ENCODE measurements at places on chromosomes 11 and 22.

- no peak for DNase-seq
These were observed 21.9 kb upstream of the CDON start for GRCh38 chr11:126084608-126084912.

GRCh38 chr11:44889266-44889665, 61.4 kb downstream of the TP53I11 start:
- no peak for DNase-seq

GRCh38 chr11:11740836-11741235, 100.9 kb upstream of the USP47 start:
- no peak for DNase-seq

- DNase-seq = no peak
These were observed 36.1 kb upstream of the ADSL start for GRCh38 chr22:40310081-40310767.

- no peak for DNase-seq
These were observed 64.1 kb downstream of the ME3 start for GRCh38 chr11:86608251-86608799.

- peak; percentile 49 for DNase-seq
These were observed 457 bp downstream of the CPSF7 start for GRCh38 chr11:61429346-61429690.

GRCh38 chr11:104876324-104876723, 21.9 kb downstream of the CASP12 start:
- DNase-seq = no peak

GRCh38 chr11:132475026-132475425, 1057.3 kb downstream of the OPCML start:
- DNase-seq = no peak

- DNase-seq = no peak
These were observed 64.6 kb downstream of the MORC2 start for GRCh38 chr22:30903876-30904460.

- DNase-seq = no peak
These were observed 48.8 kb upstream of the B3GAT1 start for GRCh38 chr11:134460881-134461280.

- no peak for DNase-seq
These were observed 54.6 kb downstream of the LRRC32 start for GRCh38 chr11:76615950-76616349.

DNA sequence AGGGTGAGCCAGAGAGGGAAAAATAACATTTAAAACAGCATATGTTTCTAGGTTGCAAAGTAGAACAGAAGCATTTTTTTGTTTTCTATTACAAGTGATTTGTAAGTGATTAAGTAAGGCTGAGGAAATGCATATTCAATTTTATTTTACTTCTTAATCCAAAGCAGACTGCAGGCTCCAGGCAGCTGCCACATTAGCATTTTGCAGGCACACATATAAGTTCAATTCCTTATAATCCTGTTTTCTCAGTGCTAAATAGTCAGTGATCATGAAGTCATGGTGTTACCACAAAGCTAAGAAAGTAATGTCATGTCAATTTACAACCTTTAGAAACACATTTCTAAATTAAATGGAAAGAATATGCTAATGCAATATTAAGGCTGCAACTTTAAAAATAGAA, 149.8 kb downstream of the CNTN5 start:
- DNase-seq = no peak

- DNase-seq = no peak
These were observed 25.1 kb downstream of the IZUMO1R start for GRCh38 chr11:94329501-94329900.

GRCh38 chr11:75642402-75643113, 26.3 kb downstream of the MAP6 start:
- DNase-seq = no peak

DNA sequence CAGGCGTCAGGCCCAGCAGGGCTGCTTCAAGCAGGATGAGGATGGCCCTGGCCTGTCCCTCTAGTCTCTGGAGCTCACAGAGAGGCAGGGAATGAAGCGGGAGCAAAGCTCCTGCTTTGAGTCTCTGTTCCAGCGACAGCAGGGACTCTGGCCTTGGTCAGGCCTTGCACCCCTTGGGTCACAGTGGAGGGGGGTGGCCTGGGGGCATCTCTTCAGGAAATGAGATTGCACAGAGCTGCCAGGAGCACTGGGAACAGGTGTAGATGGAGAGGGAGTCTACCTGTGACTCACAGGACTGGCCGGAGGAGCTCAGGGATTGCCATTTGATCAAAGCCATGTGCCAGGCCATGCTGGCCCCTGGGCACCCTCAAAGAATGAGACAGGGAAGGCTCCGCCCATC, 1.6 kb downstream of the ANO1 start:
- DNase-seq = no peak

GRCh38 chr11:36361472-36361871, 65.4 kb downstream of the PRR5L start:
- no peak for DNase-seq

- no peak for DNase-seq
These were observed 67.0 kb upstream of the ISX start for GRCh38 chr22:34998921-34999320.

- no peak for DNase-seq
These were observed 9.2 kb upstream of the GAB2 start for GRCh38 chr11:78426845-78427244.

DNA sequence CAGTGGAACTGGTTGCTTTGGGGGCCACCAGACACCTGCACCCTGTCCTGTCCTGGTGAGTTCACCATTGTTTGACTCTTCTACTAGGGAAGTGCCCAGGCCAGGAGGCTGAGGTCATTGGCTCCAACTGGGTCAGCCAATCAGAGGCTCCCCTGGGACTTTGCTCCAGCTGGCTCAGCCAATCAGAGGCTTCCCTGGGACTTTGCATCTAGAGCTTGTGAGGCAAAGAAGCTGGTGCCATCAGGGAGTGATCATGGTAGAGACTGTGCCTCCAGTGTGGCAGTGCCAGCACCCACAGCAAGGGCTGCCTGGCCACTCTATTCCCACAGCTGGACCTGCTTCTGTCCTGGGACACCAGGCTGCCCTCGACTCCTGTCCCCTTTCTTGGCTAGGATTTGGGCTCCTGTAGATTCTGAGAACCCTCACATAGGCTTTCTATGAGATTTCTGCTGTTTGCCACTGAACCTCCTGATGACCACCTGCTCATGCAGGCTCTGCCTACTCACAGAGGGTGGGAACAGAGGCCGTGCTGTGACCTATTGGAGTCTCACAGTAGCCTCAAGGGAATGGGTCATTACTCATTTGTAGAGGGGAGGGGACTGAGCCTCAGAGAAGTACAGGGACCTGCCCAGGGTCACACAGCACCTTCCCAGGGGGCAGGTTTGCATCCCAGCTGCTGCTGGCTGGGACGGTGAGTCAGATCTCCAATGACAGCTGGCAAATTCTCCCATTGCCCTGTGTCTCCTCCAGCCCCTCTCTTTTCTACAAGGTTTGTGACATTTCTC, 59.2 kb upstream of the SHISAL1 start:
- no peak for DNase-seq

DNA sequence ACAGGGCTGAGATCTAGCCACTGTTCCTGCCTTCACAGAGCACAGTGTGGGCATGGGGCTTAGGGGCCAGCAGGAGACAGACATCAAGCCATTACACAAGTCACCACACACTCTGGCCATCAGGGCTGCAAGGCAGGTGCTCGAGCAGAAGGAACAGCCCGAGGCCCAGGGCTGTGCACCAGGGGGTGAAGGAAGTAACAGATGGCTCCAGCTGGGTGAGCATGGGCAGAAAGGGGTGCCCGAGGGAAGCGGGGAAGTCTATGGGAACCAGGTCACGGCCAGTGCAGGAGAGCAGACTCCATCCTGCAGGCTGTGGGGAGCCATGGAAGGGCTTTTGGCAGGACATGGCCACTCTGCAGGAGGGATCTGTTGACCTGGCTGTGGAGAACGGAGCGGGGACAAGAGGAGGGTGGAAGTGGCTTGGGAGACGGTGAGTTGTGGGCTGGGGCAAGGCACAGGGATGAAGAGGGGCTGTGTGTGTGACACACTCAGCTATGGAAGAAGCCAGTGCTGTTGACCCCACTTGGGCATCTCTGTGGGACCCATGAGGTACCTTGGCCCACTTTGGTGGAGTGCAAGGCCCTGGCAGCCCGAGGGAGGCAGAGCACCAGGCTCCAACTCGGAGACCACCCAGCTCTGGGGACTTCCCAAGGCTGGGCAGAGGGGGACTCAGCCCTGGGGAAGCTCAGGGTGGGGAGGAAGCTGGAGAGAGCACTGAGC, 3.6 kb downstream of the C11orf68 start:
- no peak for DNase-seq

GRCh38 chr22:41876275-41876674, 38.6 kb downstream of the SHISA8 start:
- no peak for DNase-seq

DNA sequence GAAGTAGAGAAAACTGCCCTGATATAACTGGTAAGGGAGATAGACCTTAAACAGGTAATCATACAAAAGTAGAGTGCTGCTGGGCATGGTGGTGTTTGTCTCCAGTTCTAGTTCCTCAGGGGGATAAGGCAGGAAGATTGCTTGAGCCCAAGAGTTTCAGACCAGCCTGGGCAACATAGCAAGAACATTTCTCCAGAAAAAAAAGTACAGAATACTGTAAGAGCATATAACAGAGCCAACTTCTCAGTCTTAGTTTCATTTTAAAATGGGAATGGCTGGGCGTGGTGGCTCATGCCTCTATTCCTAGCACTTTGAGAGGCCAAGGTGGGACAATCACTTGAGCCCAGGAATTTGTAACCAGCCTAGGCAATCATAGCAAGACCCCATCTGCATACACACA, 4.5 kb upstream of the RHOG start:
- DNase-seq = no peak

- DNase-seq = no peak
These were observed 5.4 kb downstream of the RELT start for GRCh38 chr11:73381589-73381988.

DNA sequence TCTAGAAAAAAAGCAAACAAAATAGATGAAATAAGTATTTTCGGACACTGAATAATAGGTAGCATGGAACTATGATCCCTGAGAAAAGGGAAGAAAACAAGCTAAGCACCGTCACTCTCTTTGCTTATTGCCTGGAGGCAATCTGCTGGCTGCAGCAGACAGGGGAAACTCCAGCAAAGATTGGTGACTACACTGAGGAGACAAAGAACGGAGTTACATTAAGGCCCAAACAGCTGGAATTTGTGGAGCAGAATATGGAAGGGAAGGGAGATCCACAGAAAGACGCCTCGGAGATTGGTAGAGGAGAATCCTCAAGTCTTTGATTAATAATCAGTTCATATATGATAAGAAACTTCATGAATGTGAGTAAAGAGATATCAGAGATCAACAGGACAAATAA, 150.2 kb downstream of the TYR start:
- no peak for DNase-seq

- DNase-seq = no peak
These were observed 49.4 kb downstream of the ARHGEF12 start for GRCh38 chr11:120385655-120386054.

DNA sequence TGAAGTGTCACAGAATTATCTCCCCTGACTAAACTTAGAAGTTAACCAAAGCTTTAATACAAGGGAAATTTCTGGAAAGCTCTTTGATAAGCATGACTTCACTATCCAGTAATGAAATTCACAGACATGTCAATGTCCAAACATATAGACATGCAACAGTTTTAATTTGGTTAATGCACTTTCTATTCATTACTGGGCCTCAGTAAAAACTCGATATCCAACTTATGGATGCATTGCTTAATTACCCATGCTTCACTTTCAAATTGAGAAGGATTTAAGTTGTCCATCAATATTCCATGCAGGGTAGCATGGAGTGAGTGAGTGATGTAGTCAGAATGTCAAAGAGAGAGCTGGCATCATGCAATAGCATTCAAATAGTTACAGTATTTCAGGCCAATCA, 197.5 kb downstream of the CADM1 start:
- DNase-seq = no peak

DNA sequence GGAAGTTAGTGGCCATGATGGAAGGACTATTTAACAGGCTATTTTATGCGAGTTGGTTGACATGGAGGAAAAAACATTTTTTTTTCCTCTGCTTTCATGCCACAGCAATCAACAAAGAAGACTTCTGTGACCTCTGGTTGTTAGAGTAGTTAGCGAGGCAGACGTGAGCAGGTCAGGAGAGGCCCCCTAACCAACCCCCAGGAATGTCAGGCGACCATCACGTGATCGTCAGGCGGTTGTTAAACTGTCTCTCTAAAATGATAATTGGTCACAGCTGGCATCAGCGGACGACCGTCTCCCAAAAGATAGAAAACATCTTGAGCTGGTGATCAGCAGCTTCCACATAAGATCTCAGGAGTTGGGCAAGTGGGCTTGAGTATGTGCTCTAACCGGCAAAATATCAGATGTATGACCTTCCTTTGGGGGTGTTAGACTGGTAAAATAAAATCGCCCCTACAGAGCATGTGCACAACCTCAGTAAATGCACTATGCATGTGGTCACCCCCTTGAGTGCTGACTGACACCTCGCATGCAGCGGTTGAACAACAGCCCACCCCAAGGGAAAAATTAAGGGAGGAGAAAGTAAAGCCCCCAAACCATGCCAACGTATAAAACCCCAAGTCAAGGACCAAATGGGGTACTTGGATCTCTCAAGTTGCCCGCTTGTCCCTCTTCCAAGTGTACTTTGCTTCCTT, 20.9 kb upstream of the NARS2 start:
- DNase-seq = no peak

- DNase-seq = no peak
These were observed 26.7 kb downstream of the FLI1 start for GRCh38 chr11:128720522-128720985.

DNA sequence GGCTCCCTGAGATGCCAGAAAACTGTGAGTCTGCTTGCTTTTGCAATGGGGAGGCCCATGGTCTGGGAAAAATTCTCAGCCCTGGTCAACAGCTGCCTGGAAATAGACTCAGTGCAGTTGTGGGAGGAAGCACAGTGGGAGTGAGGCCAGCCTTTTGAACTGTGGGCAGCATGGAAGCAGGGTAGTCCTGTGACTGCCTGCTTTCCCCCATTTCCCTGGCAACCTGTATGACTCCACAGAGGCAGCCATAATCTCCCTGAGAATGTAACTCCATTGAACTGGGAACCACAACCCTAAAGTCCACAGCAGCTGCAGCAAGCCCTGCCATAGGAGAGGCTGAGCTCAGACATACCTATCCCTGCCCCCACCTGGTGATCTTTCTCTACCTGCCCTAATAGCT, 494.6 kb upstream of the FAT3 start:
- no peak for DNase-seq

DNA sequence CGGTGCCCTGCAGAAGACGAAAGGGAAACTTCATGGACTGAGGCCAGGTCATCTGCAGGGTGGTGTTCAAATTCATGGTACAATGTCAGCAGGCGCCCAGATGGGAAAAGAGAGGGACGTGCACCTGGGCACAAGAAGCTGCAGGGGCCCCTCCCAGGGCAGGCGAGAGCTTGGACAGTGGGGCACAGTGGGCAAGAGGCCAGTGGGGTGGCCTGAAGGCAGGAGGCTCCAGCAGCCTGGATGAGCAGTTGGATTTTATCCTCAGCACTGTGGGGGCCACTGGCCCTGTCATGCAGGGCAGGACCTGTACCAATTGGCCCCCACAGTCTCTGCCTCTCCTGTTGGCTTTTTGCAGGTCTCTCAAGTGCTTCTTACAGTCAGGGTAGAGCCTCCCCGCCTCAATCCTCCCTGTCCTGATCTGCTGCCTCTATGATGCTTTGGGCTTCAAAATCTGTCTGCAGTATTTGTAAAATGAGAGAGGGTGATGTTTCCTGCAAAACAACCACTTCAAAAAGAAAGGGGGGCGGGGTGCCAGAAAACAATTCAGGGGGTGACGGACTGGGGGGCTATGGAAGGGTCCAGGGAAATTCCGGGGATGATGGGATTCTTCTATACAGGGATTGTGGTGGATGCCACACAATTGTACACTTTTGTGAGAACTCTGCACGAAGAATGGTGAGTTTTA, 1.7 kb upstream of the BID start:
- no peak for DNase-seq

GRCh38 chr22:49824185-49824925, 3.3 kb downstream of the BRD1 start:
- DNase-seq = no peak

Data from stimulated activated CD8-positive, alpha-beta memory T cell treated with anti-CD3 and anti-CD28 coated beads, Interleukin-7, amount 100 ng/mL, for 1 hour (primary cell).